ENCODE measurements at places on chromosomes 6 and 20. TPM values are rescaled to one million over a fixed set of nuclear protein-coding genes. Genes with fewer than 3 reads are reported as not detected.
A peak's percentile ranks its signal among the peaks of the same experiment; 100 is the strongest.

DNA sequence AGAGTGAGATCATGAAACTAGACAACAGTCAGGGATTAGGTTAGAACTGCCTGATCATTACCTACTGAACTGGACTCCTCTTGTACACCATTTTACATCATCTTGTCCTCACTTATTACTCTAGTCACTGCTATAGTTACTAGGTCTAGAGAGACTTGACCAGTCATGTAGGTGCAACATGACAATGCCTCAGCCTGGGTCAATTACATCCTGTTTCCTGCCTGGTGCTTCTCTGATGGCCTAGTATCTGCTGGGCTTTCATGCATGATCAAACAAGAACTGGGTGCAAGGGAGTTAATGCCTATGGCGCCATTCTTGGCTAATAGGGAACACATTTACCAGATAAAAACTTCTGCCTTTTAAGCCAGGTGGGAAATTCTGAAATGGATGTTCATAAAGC, 39.2 kb upstream of the MMS22L start:
- H3K27me3 ChIP-seq, result no peaks in the 10 kb centered on the region
- H3K4me1 ChIP-seq, result no peaks in the 10 kb centered on the region
- DNase-seq, result no peak
- H3K4me3 ChIP-seq, result no peak overlapping the region

DNA sequence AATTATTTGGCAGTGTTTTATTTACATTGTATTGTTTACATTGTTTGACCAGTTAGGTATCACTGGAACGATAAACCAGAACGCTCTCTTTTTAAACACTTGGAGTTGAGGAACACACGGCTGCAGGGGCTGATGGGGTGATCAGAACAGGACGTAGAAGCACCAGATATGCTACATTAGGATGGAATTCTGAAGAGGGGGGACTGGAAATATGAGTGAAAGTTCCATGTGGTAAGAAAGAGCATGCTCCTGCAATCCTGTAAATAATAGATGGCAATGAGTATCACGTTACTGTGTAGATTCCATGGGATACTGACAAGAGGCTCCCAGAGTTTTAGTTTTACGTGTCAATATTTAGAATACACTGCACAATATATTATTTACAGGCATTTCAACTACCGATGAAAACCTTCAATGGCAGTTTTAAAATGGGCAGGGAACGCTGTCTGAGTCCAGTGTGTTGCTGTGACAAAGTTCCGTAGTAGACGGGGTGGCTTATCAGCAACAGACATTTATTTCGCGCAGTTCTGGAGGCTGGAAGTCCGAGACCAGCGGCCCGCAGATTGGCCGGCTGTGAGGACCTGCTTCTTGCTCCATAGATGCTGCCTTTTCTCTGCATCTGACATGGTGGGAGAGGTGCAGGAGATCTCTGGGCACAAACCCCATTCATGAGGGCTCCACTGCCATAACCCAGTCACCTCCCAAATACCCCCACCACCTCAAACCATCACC, 43.1 kb downstream of the SYNJ2 start:
- peaks cover 10% of the 10 kb centered on the region for H3K4me1 ChIP-seq
- no peaks in the 10 kb centered on the region for H3K36me3 ChIP-seq
- no peaks in the 10 kb centered on the region for H3K27me3 ChIP-seq
- DNase-seq, result no peak
- no peak overlapping the region for H3K27ac ChIP-seq
- no peak overlapping the region for H3K4me3 ChIP-seq

- no peak for DNase-seq
- H3K27me3 ChIP-seq, result no peaks in the 10 kb centered on the region
- no peak overlapping the region for H3K27ac ChIP-seq
- H3K4me3 ChIP-seq, result no peak overlapping the region
- no peaks in the 10 kb centered on the region for H3K4me1 ChIP-seq
These were observed 29.6 kb downstream of the SUMO4 start for GRCh38 chr6:149429427-149430360.

DNA sequence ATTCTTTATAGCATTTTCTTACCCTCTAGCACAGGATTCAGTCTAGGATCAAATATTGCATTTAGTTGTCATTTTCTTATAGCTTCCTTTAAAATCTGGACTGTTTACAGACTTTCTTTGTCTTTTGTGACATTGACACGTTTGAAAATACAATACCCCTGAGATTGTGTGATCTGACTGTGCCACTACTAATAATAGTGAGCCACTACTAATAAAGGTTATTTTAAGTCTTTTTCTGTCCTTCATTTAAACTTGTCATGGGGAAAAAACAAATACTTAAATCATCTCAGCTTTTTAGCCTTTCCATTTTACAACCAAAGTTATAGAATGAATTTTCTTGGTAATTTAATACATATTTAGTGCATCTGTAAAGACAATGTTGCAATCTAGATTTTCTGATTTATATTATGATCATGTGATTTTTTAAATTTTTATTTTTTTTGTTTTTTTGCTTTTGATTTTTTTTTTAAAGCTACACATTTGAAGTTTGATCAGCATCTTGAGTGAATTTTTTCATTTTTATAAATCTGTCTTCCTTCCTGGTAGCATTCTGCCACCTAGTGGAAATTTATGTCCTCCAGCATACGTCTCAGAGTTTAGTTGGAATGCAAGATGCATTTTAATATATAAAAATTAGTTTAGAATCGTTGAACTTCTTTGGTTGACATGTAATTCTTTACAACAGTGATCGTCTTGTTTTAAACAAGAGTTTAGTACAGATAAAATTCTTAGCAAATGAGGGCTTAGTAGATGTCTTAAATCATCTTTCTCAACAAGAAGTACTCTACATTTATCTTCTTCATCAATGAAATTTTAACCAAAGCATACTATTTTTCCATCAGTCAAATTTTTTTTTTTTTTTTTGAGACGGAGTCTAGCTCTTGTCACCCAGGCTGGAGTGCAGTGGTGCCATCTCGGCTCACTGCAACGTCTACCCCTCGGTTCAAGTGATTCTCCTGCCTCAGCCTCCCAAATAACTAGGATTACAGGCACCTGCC, 119.4 kb downstream of the NCOA3 start:
- no peak overlapping the region for H3K4me3 ChIP-seq
- H3K4me1 ChIP-seq, result no peaks in the 10 kb centered on the region
- H3K27ac ChIP-seq, result no peak overlapping the region
- DNase-seq, result no peak

Gene MAS1
- not detected for total RNA-seq

Gene PDSS2
- 11.1 TPM for total RNA-seq

- H3K4me3 ChIP-seq, result no peak overlapping the region
- H3K4me1 ChIP-seq, result no peaks in the 10 kb centered on the region
- no peak for DNase-seq
- no peak overlapping the region for H3K27ac ChIP-seq
- no peaks in the 10 kb centered on the region for H3K36me3 ChIP-seq
- no peaks in the 10 kb centered on the region for H3K27me3 ChIP-seq
These were observed 315.6 kb upstream of the PTCHD4 start for GRCh38 chr6:48426636-48427035.

Gene NR2E1
- total RNA-seq, result not detected

- peak overlapping the region; percentile 49 for H3K27ac ChIP-seq
- no peak for DNase-seq
- H3K36me3 ChIP-seq, result no peaks in the 10 kb centered on the region
- H3K4me3 ChIP-seq, result no peak overlapping the region
These were observed 40.8 kb downstream of the DNAH8 start for GRCh38 chr6:38755874-38756273.

Gene SLC24A3
- total RNA-seq, result 5.9 TPM

Gene TRIM40
- not detected for total RNA-seq

- no peaks in the 10 kb centered on the region for H3K27me3 ChIP-seq
- H3K36me3 ChIP-seq, result no peaks in the 10 kb centered on the region
- no peak overlapping the region for H3K4me3 ChIP-seq
- no peak for DNase-seq
- H3K4me1 ChIP-seq, result peaks cover 7% of the 10 kb centered on the region
These were observed 2.4 kb upstream of the AARS2 start for GRCh38 chr6:44315516-44315915.

GRCh38 chr6:63963769-63964315, 328.2 kb downstream of the PHF3 start:
- no peaks in the 10 kb centered on the region for H3K27me3 ChIP-seq
- H3K4me1 ChIP-seq, result no peaks in the 10 kb centered on the region
- H3K27ac ChIP-seq, result no peak overlapping the region
- no peak overlapping the region for H3K4me3 ChIP-seq

GRCh38 chr6:97085772-97086171, 161.2 kb downstream of the KLHL32 start:
- H3K27ac ChIP-seq, result no peak overlapping the region
- no peak overlapping the region for H3K4me3 ChIP-seq
- DNase-seq, result no peak
- H3K4me1 ChIP-seq, result no peaks in the 10 kb centered on the region

DNA sequence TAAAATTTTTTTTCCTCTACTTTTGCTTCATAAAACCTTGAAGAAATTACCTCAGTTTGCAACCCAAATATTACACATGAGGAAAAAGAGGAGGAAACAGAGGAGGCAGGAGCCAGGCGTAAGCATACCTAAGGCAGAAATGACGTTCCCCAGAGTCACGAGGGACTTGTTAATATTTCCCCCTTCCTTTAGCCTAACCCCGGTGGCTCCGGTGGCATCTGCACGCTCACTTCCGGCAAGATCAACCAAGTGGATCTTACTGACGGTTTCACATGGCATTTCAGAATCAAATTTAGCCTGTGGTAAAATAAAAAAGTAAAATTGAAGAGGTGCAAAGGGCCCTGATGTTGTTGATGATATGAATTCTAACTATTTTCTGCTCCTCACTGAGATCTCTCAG, 67.4 kb downstream of the KIF16B start:
- peaks cover 3% of the 10 kb centered on the region for H3K36me3 ChIP-seq
- H3K4me3 ChIP-seq, result no peak overlapping the region
- DNase-seq, result no peak
- H3K4me1 ChIP-seq, result no peaks in the 10 kb centered on the region
- no peaks in the 10 kb centered on the region for H3K27me3 ChIP-seq

Gene DEFB124
- not detected for total RNA-seq

Gene NHSL1
- total RNA-seq, result 15.4 TPM

DNA sequence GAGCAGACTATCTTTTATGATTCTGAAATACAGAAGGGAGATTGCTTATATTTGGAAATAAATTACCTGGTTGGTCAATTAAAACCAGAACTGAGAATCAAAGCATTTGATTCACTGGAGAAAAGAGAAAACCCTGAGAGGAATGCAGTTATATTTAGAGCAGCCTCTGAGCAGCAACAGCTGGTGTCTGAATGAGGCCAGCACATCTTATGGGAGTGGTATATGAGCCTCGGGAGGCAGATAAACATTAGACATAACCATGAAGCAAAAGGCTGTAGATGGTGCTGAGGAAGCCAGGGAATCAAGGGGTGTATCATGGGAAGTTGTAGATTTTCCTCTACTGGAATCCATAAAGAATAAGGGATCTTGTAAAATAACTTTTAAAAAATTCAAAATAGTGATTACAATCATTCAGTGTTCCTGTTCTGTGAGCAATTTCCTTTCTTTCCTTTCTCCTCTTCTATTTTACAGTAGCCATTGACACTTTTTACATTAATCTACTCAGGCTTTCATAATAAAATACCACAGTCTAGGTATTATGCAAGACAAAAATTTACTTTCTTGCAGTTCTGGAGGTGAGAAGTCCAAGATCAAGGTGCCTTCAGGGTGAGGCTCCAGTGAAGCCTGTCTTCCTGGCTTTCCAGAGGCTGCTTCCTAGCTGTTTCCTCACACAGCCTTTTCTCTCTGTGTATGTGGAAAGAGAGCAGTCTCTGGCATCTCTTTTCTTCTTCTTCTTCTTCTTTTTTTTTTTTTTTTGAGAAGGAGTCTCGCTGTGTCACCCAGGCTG, 32.8 kb upstream of the ENPP5 start:
- no peaks in the 10 kb centered on the region for H3K4me1 ChIP-seq
- no peak overlapping the region for H3K27ac ChIP-seq
- H3K4me3 ChIP-seq, result no peak overlapping the region
- no peaks in the 10 kb centered on the region for H3K36me3 ChIP-seq
- no peak for DNase-seq

GRCh38 chr20:9759392-9759791, 79.5 kb downstream of the PAK5 start:
- H3K4me3 ChIP-seq, result no peak overlapping the region
- H3K27ac ChIP-seq, result no peak overlapping the region
- H3K27me3 ChIP-seq, result no peaks in the 10 kb centered on the region
- no peaks in the 10 kb centered on the region for H3K36me3 ChIP-seq
- no peaks in the 10 kb centered on the region for H3K4me1 ChIP-seq

Gene CST4
- not detected for total RNA-seq

- H3K27me3 ChIP-seq, result no peaks in the 10 kb centered on the region
- H3K4me3 ChIP-seq, result no peak overlapping the region
- H3K36me3 ChIP-seq, result no peaks in the 10 kb centered on the region
- H3K4me1 ChIP-seq, result no peaks in the 10 kb centered on the region
- no peak for DNase-seq
- H3K27ac ChIP-seq, result peak overlapping the region; percentile 73
These were observed 217.7 kb downstream of the ATXN1 start for GRCh38 chr6:16543521-16543920.

Gene IL17A
- total RNA-seq, result not detected

DNA sequence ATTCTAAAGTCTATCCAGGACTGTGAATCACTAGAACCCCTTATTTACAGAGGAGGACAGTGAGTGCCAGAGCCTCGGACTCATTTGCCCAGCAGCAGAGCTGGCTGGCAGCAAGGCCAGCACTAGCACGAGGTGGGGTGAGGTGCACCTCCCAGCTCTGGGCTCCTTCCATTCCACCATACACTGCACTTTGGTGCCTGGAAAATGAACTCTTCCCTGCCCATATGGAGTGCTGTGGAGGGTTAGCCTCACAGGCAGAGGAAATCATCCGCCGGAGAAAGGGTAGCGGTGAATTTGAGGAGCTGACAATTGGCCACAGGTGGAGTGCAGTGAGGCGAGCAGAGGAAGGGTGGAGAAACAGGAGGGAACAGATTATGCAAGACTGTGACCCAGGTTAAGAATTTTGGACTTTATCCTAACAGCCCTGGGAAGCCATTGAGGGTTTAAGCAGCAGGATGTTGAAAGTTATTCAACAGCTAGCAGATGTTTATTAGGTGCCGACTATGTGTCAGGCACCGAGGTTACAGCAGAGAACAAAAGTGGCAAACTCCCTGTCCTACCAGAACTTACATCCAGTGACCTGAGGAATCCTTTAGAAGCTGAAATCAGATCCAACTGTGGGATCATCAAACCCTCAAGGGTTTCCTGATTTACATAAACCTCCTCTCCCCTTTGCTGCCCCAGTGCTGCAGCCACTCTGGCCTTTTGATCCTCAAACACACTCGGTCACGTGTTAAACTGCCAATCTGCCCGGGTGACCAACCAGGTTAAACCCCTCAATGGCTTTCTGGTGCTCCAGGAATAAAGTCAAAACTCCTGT, 6.2 kb downstream of the TRIM26 start:
- H3K36me3 ChIP-seq, result no peaks in the 10 kb centered on the region
- peaks cover 32% of the 10 kb centered on the region for H3K4me1 ChIP-seq
- no peaks in the 10 kb centered on the region for H3K27me3 ChIP-seq
- peak overlapping the region; percentile 75 for H3K27ac ChIP-seq
- H3K4me3 ChIP-seq, result peak overlapping the region; percentile 50
- peak; percentile 64 for DNase-seq

Gene ANKRD6
- total RNA-seq, result 18.0 TPM

Data from breast epithelium (tissue), 4 donors.